ENCODE measurements at places on chromosomes 5 and 9.

DNA sequence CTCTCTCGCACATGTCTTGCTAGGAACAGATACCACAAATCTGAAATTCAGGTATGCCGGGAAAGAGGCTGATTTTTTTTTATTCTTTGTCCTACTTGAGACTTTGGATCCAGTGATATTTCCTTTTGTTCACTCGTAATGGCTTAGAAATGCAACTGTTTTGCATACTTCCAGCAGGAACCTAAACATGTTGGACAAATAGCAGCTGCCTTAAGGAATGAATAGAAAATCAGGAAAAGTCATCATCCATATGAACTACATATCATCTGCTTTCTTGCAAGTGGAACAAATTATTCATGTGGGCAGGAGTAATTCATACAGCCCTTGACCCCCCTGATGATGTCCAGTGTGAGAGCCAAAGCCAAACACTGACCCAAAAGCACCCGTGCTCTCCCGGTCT lies 17.4 kb downstream of the TTC39B start:
- DNase-seq, result no peak

- peak; percentile 45 for DNase-seq
Observed at GRCh38 chr9:7536310-7536939, 263.2 kb downstream of the DMAC1 start.

- DNase-seq, result no peak
Observed at GRCh38 chr5:14983666-14984441, 112.3 kb upstream of the ANKH start.

GRCh38 chr5:125487231-125487630 lies 740.8 kb upstream of the ZNF608 start:
- no peak for DNase-seq

DNA sequence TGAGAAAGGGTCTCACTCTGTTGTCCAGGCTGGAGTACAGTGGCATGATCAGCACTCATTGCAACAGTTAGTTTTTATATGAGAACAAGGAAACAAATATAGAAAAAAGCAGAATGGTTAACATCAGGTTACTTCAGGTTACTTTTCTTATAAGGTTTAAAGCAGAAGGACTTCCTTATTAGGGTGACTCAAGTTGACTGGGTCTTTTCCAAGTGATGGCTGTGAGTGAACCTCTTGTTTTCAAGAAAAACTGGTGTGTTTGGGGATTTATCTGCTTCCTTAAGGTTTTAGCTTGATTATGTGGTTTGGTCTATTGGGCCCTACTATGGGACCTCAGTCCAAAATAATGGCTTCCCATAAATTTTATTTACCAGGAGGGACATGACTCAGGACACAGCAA lies 99.2 kb downstream of the ARRDC3 start:
- no peak for DNase-seq

DNA sequence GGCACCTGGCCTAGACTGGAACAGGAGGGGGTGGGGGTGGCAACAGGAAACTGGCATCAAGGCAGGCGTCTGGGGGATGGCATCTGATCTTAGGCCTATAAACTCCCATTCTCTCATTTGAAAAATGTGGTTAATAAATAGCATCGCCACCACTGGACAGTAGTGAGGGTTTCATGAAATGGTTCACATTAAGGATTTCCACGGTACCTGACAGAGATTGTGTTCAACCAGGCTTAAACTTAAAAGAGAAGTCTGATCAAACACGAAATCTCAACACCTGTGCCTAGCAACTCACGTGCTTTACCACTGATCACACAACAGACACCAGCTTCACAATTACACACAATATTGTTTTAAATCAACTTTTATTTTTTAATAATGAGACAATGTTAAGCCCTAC lies 3.0 kb downstream of the DENND1A start:
- DNase-seq, result no peak

DNA sequence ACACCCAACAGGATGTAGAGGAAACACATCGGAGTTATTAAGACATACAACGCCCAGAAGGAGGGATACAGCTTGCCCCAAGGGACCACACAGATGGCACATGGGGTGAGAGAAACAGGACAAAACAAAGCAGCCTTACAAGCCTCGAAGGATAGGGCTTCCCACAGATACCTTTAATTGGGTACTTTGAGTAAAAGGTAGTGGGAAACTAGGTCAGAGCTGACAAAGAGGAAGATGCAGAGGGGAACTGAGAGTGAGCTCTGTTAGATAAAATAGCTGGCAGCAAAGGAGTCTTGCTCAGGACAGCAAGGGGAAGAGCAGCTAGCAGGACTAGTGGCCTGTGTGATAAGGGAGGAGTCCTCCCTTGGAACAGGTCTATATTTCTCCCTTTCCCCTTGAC lies 48.2 kb downstream of the OTP start:
- DNase-seq, result no peak

DNA sequence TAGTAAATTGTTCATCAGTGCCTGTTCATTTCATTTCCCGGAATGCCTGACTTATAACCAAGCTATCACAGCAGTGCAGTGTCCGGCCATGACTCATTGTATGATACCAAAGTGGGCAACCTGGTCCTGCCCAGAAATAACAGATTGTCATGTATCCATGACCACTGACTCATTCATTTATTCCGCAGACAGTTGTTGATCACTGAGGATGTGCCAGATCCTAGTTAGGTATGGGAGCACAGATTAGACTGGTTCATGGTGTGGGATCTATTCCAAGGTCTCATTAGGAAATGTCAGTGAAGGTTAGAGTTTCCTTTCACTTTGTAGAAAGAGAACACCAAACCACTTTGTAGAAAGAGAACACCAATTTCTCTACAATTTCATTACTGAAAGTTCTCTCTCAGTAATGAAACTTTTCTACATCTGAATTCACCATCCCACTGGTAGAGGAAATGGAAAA lies 8.7 kb downstream of the NREP start:
- DNase-seq, result no peak

DNA sequence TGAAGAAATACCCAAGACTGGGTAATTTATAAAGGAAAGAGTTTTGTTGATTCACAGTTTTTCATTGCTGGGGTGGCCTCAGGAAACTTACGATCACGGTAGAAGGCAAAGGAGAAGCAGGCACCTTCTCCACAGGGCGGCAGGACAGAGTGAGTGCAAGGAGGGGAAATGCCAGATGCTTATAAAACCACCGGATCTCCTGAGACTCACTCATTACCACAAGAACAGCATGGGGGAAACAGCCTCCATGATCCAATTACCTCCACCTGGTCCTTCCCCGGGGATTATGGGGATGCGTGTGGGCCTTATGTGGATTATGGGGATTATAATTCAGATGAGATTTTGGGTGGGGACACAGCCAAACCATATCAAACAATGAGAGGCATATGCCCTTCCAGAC lies 18.5 kb upstream of the RORB start:
- DNase-seq, result no peak

DNA sequence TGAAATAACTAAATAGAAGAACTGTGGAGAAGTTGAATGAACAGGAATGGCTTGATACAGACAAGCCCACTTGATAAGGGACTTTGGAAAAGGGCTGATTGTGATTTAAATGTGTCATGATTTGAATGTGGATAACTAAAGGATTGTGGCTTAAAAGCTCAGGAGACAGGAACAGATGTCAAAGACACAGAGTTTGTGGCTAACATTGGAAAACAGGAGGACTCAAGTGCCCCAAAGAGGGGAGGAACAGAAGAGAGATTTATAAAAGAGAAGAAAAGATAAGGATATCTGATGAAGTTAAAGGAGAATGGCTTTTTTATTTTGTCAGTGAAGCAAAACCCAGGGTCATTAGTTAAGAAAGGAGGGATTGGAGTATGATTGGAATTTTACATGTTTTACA lies 124.2 kb upstream of the TRPM3 start:
- DNase-seq, result no peak

GRCh38 chr9:8074713-8075286 lies 275.2 kb upstream of the DMAC1 start:
- no peak for DNase-seq

GRCh38 chr9:93677048-93677571 lies 100.7 kb downstream of the PHF2 start:
- no peak for DNase-seq

DNA sequence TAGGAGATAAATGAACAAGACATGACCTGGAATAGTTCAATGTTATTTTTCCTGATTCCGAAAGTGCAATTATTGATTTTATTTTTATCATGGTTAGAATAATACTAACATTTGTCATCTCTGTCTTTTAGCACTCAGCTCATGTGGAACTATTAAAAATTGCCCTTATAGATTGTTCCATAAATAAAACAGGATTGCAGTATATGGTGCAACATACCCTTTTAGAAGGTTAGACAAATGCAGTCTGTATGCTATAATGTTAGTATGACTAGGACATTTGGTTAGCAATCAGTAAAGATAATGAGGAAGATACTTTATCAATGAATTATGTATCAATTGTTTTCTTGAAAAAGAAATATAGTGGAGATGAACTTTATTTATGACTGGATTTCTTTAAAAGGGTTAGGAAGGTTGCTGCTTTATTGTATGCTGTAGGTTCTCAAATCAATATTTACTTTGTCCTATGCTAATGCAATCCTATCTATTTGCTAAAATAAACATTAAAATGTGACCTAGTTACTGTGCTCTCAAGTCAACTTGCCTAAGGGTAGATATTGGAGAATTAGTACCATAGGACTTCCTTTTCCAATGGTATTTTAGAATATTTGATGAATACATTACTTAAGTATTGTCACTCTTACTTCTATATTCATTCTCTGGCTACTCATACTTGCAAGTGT lies 348.9 kb upstream of the ISL1 start:
- no peak for DNase-seq

DNA sequence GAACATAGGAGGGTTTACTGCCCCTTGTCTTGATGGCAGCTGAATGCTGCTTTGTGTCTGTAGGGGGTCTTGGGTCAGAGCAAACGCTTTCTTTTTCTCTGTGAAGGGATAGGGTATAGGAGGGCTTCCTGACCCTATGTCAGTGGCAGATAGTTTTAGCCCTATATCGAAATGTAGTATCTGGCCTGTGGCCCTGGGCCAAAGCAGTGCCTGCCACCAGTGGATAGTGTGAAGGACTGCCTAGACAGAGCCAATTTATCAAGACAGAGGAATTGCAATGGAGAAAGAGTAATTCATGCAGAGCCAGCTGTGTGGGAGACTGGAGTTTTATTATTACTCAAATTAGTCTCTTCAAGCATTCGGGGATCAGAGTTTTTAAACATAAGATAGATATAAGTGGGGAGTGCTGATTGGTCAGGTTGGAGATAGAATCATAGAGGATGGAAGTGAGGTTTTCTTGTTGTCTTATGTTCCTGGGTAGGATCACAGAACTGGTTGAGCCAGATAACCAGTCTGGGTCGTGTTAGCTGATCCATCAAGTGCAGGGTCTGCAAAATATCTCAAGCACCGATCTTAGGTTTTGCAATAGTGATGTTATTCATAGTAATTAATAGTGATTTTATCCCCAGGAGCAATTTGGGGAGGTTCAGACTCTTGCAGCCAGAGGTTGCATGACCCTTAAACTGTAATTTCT lies 178.5 kb downstream of the GDNF start:
- no peak for DNase-seq

- DNase-seq, result no peak
Observed at GRCh38 chr5:9698125-9698826, 68.1 kb upstream of the TAS2R1 start.

GRCh38 chr5:138128334-138128733 lies 10.9 kb downstream of the NME5 start:
- no peak for DNase-seq

GRCh38 chr9:101381833-101382342 lies 2.9 kb downstream of the BAAT start:
- DNase-seq, result no peak

DNA sequence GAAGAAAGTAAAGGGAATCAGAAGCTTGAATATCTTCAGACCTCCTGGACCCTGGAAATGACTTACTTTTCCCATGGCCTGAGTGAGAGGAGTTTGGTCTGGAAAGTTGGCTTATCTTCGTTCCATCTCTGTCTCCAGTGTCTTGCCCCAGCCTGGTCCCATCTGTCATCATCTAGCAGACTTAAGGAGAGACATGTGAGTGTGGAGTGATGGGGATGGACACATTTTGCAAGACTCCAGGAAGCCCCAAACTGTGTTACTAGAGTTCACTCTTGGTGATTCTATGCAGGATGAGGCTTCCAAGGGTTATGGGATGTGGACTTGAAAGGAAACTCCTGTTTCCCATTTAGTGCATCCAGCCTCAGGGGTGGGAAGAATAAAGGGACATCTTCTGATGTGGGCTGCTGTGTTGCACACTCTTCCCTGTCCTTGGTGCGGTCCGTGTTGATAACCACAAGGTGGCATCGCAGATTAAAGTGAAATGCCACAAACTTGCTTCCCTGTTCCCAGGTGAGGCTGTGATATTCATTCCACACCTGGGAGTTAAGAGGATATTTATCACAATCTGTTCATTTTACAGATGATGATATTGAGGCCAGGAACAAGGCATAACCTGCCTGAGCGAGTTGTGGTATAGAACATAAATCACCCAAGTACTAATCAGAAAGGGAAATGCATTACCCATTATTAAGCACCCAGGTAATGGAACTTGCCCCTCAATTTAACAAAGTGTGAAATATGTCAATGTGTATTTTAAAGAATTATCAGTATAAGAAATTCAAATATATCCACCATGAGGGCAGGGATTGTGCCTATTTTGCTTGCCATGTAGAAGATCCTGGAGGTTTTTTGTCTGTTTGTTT lies 269.9 kb upstream of the PAPPA start:
- no peak for DNase-seq

GRCh38 chr5:147801461-147801860 lies 18.9 kb upstream of the JAKMIP2 start:
- no peak for DNase-seq

- DNase-seq, result no peak
Observed at GRCh38 chr5:131496400-131496713, 138.7 kb downstream of the RAPGEF6 start.

DNA sequence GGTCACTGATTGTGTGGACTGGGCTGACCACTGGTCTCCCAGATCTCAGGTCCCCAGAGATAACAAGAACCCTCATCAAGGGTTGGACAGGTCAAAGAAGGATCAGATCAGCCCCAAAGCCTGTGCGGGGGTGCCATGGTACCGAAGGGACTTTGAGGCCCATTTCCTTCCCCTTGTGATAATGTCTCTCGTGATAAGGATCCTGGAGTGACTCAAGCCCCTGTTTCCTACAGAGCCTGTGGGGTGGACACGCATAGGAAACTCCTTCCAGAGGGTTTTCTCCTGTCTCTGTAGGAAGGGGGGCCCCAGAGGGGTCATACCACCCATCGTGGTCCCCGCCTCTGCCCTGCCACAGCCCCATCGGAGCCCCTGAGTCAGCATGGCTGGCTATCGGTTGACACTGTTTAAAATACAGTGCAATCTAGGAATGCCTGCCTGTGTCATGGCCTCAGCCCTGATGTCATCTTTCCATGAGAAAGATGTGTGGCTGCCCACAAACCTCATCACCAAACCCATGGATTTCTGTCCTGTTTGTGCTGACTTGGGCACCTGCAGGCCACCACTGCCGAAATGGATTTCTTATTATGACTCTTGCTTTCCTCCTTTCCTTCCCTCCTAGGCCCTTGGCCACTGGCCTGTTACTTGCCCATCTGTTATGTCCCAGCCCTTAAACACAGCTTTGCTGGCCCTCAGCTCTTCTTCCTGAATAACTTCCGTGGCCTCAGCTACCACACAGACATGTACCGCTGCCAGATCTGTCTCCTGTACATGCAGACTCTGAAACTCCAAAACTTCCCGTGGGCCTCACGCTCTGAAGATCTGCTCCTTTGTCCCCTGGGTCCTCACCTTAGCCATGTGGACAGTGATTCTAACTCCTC lies 2.9 kb upstream of the CSF2 start:
- DNase-seq, result no peak

GRCh38 chr5:43729846-43730478 lies 127.0 kb downstream of the NNT start:
- DNase-seq, result no peak
